ENCODE measurements at places on chromosomes 2 and 18.

DNA sequence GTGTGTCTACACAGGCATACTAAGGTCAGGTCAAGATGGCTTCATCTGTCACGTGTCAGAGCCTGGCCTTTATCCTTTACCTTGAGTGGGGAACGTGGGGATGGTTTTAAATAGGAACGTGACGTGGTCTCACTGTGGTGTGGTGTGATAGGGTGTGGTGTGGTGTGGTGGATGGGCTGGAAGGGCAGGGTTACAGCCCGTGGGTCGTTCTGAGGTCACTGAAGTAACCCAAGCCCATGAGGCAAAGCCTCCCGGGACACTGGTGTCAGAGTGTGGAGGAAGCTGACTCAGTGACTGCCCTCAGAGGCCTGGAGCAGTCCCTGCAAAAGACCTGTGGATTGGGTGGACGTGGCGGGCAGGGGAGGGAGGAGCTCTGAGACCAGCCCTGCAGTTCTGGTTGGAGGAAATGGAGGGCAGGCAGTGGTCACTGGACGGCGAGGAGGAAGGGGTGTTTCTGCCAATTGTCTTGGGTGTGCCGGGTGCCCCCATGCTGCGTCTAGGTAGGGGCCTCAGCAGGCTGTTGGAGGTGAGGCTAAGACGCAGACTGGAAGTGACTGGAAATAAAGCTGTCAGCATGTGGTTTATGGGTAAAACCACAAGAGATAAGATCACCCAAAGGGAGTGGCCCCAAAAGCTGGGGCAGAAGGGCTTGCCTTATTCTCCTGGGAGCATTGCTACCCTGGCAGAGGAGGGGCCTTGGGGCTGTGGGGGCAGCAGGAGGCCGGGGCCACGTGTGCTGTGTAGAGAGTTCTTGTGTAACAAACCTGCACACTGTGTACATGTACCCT, 84.8 kb downstream of the SH3RF3 start:
- peak; percentile 97 for DNase-seq

DNA sequence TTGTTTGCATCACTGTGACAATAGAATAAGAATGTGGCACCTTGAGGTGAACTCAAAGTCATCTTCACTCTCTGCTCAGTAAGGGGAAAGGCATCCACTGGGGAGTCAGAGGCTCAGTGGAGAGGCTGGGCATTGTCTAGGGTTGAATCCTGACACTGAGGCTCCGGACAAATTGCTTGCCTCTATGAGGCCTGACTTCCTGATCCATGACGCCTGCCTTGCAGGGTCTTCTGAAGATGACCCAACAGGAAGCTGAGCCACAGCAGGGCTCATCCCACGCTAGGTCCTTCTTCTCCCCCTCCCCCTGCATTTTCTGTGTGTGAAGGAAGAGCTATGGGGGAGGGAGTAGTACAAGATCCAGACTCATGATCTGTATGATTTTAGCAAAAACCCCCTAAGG, 265.1 kb downstream of the SH3BP4 start:
- DNase-seq: no peak

DNA sequence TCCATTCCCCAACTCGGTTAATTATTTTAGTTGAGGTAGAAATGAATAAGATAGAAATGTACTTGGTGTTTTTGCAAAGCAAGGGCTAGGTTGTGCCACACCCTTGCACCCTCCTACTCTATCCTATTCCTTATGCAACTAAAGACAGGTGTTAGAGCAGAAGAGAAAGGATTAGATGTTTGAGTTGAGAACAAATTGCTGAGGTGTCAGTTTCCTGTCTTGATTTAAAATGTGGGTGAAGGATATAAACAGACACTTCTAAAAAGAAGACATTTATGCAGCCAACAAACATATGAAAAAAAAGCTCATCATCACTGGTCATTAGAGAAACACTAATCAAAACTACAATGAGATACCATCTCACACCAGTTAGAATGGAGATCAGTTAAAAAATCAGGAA, 1256.2 kb downstream of the CNTNAP5 start:
- DNase-seq: no peak

- DNase-seq: peak; percentile 5
Measured at GRCh38 chr18:34322365-34323289, 97.9 kb upstream of the NOL4 start.

DNA sequence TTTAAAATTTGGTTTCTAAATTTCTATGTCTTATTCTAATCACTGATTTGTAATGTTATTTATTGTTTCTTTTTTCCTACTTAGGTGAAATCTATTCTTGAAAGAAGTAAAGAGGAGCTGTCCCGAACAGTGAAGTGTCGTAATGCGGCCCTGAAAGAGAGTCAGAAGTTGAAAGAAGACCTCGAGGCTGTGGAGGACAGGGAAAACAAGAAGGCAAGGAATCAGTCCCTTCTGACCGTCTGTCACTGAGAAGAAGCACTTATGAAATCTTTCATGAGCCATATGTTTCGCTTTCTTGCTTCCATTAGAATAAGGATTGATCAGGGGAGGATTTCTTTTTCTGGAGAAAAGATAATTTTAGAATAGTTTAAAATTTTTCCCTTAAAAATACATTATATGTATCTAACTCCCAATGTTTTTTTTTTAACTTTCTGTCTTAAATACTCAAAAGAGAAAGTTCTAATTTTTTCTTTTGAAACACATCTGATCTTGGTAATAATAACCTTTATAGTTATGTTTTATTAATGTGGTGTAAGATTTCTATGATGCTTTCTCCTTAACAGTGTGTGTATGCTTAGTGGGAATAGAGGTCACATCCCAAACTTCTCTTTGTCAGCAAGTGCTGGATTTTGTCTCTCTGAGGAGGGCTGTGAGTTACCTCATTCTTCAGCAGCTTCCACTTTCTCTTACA, 79.0 kb downstream of the CCDC150 start:
- DNase-seq: no peak

GRCh38 chr2:185638771-185639170, 99.8 kb upstream of the FSIP2 start:
- DNase-seq: no peak

DNA sequence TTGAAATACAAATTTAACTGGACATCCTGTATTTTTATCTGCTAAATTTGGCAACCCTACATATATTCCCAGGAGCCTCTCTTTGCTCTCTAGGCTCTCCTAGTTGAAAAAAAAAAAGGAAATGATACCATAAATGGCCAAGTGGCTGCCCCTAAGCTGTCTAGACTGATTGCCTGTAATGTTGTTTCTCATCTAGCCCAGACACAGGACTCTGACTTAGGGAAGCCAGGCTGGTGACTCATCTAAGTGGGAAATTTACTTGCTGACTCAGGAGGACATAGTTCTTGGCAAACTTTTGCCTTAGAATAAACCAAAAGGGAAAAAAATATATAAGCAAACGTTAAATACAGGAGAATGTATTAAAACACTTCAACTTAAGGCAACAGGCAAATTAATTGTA, 14.6 kb upstream of the ITGAV start:
- peak; percentile 96 for DNase-seq

DNA sequence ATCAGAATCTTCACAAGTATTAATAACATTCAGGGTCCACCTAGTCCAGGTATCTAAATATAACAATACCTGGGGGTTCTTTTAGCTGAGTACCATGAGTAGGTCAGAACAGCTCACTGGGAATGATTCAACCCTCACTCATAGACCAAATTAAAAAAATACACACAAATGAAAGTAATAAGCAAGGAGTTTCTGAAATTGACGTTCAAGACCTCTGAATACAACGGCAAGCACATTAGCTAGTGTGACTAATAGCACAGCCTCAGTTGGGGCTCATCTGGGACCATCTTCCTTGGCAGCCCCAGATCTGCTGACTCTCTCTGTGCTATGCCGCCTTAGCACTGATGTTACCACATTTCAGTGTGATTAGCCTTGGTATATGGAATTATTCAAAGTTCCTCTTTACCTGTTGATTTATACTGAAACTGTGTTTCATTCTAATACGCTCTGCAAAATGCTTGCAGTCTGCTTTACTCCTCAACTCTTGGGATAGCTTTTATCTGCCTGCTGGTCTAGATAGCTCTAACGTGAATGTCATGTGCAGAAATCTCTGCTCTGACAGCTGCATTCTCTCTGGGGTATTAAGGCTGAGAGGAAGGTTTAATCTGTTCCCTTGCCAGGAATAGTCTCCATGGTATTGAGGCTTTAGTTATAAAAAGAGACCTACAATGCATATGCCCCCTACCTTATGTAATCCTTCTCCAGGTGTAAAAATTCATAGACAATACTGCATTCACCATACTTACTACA, 153.3 kb downstream of the METTL4 start:
- DNase-seq: no peak

- peak; percentile 80 for DNase-seq
Measured at GRCh38 chr2:191333911-191334357, 88.7 kb downstream of the MYO1B start.

GRCh38 chr2:207682557-207682956, 28.9 kb upstream of the CCNYL1 start:
- DNase-seq: peak; percentile 30

DNA sequence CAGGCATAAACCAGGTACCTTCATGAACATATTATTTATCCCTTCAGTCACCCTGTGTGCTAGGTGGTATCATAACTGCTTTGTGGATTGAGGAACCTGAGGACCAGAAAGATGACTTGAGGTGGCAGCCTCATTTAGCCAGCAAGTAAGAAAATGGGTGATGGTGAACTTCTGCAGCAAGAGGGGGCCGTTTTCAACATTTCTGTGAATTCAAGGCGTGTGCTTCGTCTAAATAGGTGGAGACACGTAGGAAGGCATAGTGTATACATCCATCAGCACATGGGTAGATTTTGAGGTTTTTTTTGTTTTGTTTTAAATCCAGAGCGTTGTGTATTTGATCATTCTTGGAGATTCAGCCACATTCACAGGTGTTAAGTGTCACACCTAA, 118.7 kb downstream of the SPTBN1 start:
- DNase-seq: no peak

DNA sequence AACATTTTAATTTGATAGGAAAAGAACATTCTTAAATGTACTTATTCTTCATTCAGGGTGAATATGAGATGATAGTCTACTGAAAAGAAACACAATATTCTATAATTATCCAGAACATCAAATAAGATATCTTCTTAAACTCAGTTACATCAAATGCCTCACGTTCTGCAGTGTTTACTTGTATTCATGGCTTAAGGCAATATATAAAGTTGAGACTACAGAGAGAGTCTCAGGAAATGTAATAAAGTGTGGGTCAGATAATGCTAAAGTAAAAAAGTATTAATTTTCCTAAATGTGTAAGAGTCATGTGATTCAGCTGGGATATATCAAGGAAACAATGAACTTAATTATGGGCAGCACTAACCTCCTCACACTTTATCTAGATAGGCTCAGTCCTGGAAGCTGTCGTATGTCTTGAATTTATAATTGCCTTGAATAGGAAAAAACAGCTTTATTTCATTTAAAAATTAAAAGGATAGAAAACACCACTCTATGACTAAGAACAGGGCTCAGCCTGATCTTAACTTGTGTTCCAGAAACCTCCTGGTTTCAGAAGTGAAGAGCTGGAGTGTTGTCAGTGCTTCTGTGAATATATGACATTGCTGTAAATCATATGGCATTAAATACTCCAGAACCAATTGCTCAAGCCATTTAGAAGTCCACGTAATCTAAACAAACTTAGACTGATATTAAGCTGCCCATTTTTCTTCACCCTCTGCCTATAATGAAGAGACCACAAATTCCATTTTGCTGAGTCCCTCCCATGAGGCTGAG, 240.2 kb downstream of the FSIP2 start:
- no peak for DNase-seq

DNA sequence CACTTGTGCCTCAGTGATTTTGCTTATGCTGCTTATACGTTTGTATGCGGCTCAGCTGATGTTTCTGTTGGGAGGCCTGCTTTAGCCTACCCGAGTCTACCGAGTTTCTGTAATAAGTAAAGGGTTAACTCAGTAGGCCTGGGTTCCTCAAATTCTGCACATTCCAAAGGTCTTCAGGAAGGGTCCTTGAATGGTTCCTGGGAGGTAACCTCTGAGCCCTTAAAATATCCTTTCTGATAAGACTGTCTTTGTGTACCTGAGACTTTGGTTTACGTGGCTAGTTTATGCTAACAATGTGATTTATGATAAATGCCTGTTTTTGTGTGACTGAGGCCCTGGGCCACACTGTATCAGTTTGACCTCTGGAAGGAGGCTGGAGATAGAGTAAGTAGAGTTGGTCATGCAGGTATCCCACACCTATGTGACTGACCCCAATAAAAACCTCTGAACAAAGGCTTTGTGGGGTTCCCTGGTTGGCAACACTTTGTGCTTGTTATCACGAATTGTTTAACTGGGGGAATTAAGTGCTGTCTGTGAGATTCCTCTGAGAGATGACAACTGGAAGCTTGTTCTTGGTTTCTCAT, 18.9 kb upstream of the PNPT1 start:
- no peak for DNase-seq

GRCh38 chr2:118291251-118291880, 203.1 kb downstream of the INSIG2 start:
- no peak for DNase-seq

GRCh38 chr2:24019729-24020128, 9.8 kb downstream of the MFSD2B start:
- DNase-seq: no peak

GRCh38 chr2:98518101-98518500, 73.4 kb downstream of the INPP4A start:
- peak; percentile 21 for DNase-seq

Measured in MV-4-11 (cell line).